ENCODE measurements at places on chromosomes 13 and 19.
A peak's percentile ranks its signal among the peaks of the same experiment; 100 is the strongest.

- peaks cover 65% of the 10 kb centered on the region for H3K4me1 ChIP-seq
- no peak for DNase-seq
- no peaks in the 10 kb centered on the region for H3K27me3 ChIP-seq
- H3K36me3 ChIP-seq, result no peaks in the 10 kb centered on the region
- no peak overlapping the region for H3K4me3 ChIP-seq
- H3K27ac ChIP-seq, result peak overlapping the region; percentile 54
These were observed 21.5 kb downstream of the STARD13 start for GRCh38 chr13:33263976-33264619.

GRCh38 chr19:16847430-16847829, 18.2 kb downstream of the SIN3B start:
- no peak overlapping the region for H3K27ac ChIP-seq
- H3K36me3 ChIP-seq, result peaks cover 100% of the 10 kb centered on the region
- DNase-seq, result no peak
- H3K4me1 ChIP-seq, result no peaks in the 10 kb centered on the region
- H3K27me3 ChIP-seq, result no peaks in the 10 kb centered on the region

DNA sequence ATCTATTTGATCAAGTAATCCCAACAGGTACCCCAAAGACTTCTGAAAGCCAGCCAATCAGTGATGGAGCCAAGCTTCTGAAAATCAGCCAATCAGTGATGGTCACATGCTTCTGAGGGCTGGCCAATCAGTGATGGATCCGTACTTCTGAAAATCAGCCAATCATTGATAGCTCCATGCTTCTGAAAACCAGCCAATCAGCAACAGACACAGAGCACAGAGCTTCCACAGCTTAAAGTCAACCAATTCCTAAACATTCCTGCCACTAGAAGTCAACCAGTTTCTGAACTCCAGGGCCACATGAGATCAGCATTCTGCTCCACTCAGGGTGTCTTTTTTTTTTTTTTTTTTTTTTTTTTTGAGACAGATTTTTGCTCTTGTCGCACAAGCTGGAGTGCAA, 8.2 kb upstream of the HSD17B14 start:
- H3K27me3 ChIP-seq, result no peaks in the 10 kb centered on the region
- no peaks in the 10 kb centered on the region for H3K4me1 ChIP-seq
- H3K27ac ChIP-seq, result no peak overlapping the region
- H3K4me3 ChIP-seq, result no peak overlapping the region
- H3K36me3 ChIP-seq, result peaks cover 46% of the 10 kb centered on the region
- no peak for DNase-seq

- H3K27me3 ChIP-seq, result no peaks in the 10 kb centered on the region
- no peak overlapping the region for H3K27ac ChIP-seq
- no peaks in the 10 kb centered on the region for H3K36me3 ChIP-seq
These were observed 19.9 kb downstream of the CSNK1A1L start for GRCh38 chr13:37085606-37086005.

- H3K36me3 ChIP-seq, result peaks cover 49% of the 10 kb centered on the region
- peak; percentile 29 for DNase-seq
- H3K27me3 ChIP-seq, result no peaks in the 10 kb centered on the region
These were observed 17.9 kb downstream of the GAS6 start for GRCh38 chr13:113845723-113846635.

DNA sequence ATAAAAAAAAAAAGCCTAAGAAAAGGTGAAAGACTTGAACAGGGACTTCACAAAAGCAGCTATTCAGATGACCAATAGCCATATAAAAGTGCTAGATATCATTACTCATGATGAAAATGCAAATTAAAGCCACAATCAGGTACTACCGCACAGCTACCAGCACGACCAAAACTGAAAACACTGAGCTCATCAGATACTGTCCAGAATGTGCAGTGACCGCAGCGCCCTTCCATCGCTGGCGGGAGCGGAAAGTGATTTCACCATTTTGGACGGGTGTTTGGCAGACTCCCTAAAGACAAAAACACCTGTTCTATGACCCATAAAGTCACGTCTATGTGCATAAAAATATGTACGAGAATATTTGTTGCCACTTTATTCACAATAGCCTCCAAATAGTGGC, 60.7 kb downstream of the SLC6A16 start:
- no peak overlapping the region for H3K4me3 ChIP-seq
- no peaks in the 10 kb centered on the region for H3K27me3 ChIP-seq
- DNase-seq, result no peak
- H3K4me1 ChIP-seq, result no peaks in the 10 kb centered on the region

GRCh38 chr13:33537026-33537425, 251.5 kb upstream of the STARD13 start:
- H3K27me3 ChIP-seq, result no peaks in the 10 kb centered on the region
- H3K4me1 ChIP-seq, result peaks cover 37% of the 10 kb centered on the region
- no peaks in the 10 kb centered on the region for H3K36me3 ChIP-seq
- no peak overlapping the region for H3K27ac ChIP-seq

DNA sequence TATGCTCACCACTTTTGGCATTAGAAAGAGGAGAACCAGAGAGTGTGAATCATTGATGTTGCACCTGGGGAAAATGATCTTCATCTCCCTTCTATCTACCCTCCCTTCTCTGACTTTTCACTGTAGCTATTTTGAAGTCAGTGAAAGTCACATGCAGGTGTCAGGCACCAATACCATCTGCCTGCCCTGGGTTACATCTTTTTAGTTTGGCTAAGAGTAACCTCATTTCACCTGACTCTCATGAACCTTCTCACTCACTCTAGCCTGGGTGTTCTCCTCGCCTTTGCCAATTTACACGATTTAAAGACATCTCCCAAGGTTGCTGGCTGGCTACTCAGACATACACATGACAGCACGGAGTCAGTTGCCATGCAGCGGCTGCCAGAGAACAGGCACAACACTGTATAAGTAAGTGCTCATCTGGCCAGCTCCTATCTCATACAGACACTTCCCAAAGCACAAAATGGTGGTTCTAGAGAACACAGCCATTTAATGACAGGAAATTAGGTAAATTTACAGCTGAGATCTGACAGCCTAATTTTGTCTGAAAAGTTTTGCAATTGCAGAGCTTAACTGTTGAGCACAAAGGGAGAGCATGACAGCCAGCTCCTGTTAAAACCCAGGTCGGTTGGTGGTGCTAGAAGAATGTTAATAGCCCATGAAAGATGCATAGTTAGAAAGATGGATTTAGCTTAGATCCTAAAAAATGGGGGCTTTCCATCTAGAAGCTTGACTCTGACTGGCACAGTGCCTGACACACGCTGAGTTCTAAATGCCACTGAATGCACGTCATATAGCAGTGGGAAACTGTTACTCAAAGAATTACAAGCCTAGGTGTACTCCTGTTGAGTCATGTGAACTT, 32.5 kb downstream of the LCP1 start:
- no peak overlapping the region for H3K4me3 ChIP-seq
- no peak overlapping the region for H3K27ac ChIP-seq

- no peaks in the 10 kb centered on the region for H3K27me3 ChIP-seq
- peak overlapping the region; percentile 33 for H3K4me3 ChIP-seq
- H3K4me1 ChIP-seq, result no peaks in the 10 kb centered on the region
- peaks cover 43% of the 10 kb centered on the region for H3K36me3 ChIP-seq
- peak; percentile 52 for DNase-seq
- H3K27ac ChIP-seq, result no peak overlapping the region
These were observed 17.3 kb downstream of the PLD3 start for GRCh38 chr19:40365613-40366401.

DNA sequence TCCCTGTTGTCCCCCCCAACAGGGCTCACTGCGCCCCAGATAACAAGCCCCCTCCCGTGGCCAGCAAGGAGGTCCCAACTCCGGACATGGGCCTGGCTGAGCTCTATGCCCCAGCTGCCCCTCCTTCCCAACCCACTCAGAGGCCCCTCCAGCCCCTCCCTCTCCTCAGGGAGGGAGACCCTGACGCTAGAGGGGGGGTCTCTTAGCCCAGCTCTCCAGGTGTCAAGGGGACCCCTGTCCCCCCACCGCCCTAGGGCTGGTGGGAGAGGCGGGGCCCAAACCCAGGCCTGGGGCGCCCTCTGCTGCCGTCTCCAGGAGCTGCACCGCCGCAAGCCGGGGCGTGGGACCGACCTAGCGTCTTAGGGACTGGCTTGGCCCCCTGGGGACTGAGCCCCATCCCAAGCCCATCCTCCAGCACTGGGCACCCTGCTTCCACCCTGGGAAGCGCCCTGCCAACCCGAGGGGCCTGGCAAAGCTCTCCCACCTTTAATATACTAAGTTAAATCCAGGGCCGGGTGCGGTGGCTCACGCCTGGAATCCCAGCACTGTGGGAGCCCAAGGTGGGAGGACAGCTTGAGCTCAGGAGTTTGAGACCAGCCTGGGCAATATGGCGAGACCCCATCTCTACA, 1.4 kb downstream of the GRIN3B start:
- no peak overlapping the region for H3K27ac ChIP-seq
- peak; percentile 86 for DNase-seq
- no peaks in the 10 kb centered on the region for H3K36me3 ChIP-seq
- peaks cover 15% of the 10 kb centered on the region for H3K4me1 ChIP-seq
- H3K27me3 ChIP-seq, result peaks cover 61% of the 10 kb centered on the region

DNA sequence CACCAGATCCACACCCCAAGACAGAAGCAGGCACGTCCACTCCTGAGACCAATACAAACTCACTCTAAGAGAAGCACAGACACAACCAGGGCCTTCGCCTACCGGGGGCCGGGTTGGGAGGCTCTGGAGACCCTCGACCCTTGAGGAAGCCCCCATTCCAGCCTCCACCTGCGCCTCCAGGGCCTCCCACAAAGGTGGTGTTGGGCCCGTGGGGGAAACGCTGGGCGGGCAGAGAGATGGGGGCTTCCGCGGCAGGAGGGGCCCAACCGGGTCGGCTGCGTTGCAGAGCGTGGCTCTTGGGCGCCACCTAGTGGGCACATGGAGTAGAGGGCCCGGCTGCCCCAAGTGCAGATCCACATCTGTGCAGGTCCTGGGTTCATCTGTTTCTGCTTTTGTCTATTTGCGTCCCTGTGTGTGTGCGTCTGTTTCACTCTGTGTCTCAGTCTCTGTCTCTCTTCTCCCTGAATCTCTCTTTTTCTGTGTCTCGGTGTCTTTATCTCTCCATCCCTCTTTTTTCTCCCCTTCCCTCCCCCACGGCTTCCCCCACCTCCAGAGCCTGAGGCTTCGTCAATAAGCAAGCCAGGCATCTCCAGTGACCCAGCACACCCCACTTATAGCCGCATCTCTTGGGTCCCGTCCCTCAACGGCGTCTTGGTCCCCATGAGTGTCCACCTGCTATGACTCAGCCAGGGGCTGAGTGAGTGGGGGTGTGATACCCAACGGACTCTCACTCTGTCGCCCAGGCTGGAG, 10.5 kb upstream of the TINCR start:
- H3K27ac ChIP-seq, result no peak overlapping the region
- H3K4me1 ChIP-seq, result no peaks in the 10 kb centered on the region
- no peak overlapping the region for H3K4me3 ChIP-seq
- H3K36me3 ChIP-seq, result peaks cover 11% of the 10 kb centered on the region
- DNase-seq, result peak; percentile 54

- no peak overlapping the region for H3K27ac ChIP-seq
- no peaks in the 10 kb centered on the region for H3K27me3 ChIP-seq
- H3K4me1 ChIP-seq, result no peaks in the 10 kb centered on the region
- H3K4me3 ChIP-seq, result no peak overlapping the region
These were observed 826.9 kb upstream of the PCDH9 start for GRCh38 chr13:68056816-68057710.

- H3K4me3 ChIP-seq, result no peak overlapping the region
- peaks cover 25% of the 10 kb centered on the region for H3K4me1 ChIP-seq
- H3K36me3 ChIP-seq, result peaks cover 59% of the 10 kb centered on the region
- no peaks in the 10 kb centered on the region for H3K27me3 ChIP-seq
- peak overlapping the region; percentile 31 for H3K27ac ChIP-seq
These were observed 12.5 kb upstream of the ACTN4 start for GRCh38 chr19:38634757-38635482.

GRCh38 chr13:75135325-75135825, 346.6 kb downstream of the TBC1D4 start:
- H3K4me3 ChIP-seq, result no peak overlapping the region
- no peak overlapping the region for H3K27ac ChIP-seq
- H3K4me1 ChIP-seq, result no peaks in the 10 kb centered on the region
- H3K36me3 ChIP-seq, result no peaks in the 10 kb centered on the region
- no peaks in the 10 kb centered on the region for H3K27me3 ChIP-seq

- H3K4me3 ChIP-seq, result no peak overlapping the region
- H3K4me1 ChIP-seq, result no peaks in the 10 kb centered on the region
- no peak for DNase-seq
- no peak overlapping the region for H3K27ac ChIP-seq
- no peaks in the 10 kb centered on the region for H3K27me3 ChIP-seq
- no peaks in the 10 kb centered on the region for H3K36me3 ChIP-seq
These were observed 124.1 kb downstream of the DPF1 start for GRCh38 chr19:38099966-38100365.

DNA sequence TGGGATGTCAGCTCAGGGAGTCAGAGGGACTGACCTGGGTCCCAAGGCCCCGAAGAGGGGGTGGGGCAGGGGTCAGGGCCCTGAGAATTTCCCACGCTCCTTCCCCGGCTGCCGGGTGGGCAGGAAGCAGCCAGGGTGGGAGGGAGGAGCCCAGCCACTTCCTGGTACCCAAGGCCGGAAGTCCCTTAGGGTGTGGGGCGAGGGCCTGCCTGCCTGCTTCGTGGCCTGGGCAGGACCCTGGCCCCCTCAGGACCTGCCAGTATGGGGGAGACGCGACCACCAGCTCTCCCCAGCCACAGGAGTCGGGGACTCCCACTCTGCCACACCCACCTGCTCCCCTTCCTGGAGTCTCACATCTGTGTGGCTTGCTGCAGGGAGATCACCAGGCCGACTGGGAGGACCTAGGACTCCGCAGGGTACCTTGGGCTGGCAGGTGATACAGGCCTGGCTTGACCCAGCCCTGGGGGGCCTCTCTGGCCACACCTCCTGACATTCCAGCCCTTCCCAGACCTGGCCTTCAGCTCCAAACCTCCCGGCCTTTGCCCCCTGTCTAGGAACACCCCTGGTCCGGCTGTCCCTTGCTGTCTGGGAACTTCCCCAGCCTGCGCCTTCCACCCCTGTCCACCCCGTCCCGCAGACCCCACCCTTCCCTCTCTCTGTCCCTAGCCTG, 9.8 kb upstream of the CIRBP start:
- no peaks in the 10 kb centered on the region for H3K27me3 ChIP-seq
- peaks cover 26% of the 10 kb centered on the region for H3K36me3 ChIP-seq
- H3K4me3 ChIP-seq, result peak overlapping the region; percentile 82
- peak overlapping the region; percentile 87 for H3K27ac ChIP-seq
- DNase-seq, result peak; percentile 89
- H3K4me1 ChIP-seq, result peaks cover 69% of the 10 kb centered on the region

DNA sequence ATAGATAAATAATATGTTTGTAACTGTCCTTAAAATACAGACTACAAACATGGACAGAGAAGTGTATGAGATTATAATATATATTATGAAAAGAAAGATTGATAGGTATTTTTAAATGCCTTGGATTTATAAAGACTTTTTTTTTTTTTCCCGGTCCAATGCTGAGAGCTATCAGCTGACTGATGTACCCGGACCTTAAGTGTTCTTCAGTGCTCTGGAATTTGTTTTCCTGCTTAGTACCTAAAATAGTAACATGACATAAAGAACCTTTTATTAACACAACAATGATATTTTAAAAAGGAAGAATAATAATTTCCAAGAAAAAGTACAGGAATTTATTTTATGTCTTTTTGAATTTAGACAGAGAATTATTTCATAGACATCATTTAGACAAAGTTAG, 795.5 kb upstream of the PCDH9 start:
- DNase-seq, result no peak
- no peaks in the 10 kb centered on the region for H3K4me1 ChIP-seq
- no peaks in the 10 kb centered on the region for H3K36me3 ChIP-seq
- H3K4me3 ChIP-seq, result peak overlapping the region; percentile 35
- H3K27ac ChIP-seq, result no peak overlapping the region
- no peaks in the 10 kb centered on the region for H3K27me3 ChIP-seq

GRCh38 chr19:1151917-1152587, 22.0 kb downstream of the SBNO2 start:
- H3K27ac ChIP-seq, result peak overlapping the region; percentile 73
- no peaks in the 10 kb centered on the region for H3K27me3 ChIP-seq
- peaks cover 44% of the 10 kb centered on the region for H3K4me1 ChIP-seq
- H3K4me3 ChIP-seq, result no peak overlapping the region
- H3K36me3 ChIP-seq, result peaks cover 53% of the 10 kb centered on the region
- DNase-seq, result peak; percentile 81
